ENCODE measurements at places on chromosomes 2 and 18. TPM values are rescaled to one million over a fixed set of nuclear protein-coding genes. Genes with fewer than 3 reads are reported as not detected.

ABCG8 gene
- total RNA-seq, result not detected

PRSS56 gene
- not detected for total RNA-seq

CTAGE1 gene
- total RNA-seq, result not detected

PSME4 gene
- 44.3 TPM for total RNA-seq

Measured in airway epithelial cell (primary cell).